ENCODE measurements at places on chromosomes 3 and 15.

DNA sequence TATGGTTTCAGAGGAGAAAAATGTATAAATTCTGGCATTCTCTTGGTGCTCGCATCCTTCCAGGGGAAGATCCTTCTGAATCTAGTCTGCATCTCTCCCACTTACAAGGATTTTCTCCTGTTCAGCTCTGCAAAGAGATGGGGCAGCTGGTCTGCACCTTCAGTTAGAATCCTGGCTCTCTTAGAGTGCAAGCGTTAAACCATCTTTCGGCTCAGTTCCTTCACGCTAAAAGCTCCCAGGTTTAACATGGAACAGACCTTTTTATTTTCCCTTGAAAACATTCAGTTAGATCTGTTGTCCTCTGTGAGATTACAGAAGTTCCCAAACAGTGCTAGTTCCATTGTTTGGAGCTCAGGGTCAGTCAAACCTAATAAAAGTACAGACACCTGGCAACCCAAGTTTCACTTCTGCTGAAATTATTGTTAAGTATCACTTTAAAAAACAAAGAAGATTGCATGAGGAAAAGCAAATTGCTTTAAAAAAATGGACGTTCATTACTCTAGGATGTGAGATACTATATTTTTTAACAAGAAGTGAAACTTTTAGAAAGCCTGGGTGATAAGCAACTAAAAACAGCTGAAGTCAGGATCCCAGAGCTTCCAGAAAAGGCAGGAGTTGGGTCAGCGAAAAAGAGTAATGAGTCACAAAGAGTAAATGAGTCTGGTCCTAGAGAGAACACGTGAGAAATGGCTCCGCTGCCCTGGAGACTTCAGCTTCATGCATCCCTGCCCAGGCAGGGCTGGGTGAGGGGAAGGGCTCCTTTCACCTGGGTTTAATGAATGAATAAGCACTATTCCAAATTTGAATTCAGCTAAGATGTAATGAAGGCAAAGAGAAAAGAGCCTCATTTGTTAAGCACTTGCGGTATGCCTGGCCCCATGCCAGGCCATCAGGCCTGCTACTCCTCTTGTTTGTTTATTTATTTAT is 63.3 kb downstream of the ABTB1 start:
- DNase-seq, result peak; percentile 85

- no peak for DNase-seq
Measured at GRCh38 chr3:126618760-126619159, 36.2 kb downstream of the TXNRD3 start.

- DNase-seq, result no peak
Measured at GRCh38 chr3:71012971-71013370, 570.6 kb downstream of the FOXP1 start.

DNA sequence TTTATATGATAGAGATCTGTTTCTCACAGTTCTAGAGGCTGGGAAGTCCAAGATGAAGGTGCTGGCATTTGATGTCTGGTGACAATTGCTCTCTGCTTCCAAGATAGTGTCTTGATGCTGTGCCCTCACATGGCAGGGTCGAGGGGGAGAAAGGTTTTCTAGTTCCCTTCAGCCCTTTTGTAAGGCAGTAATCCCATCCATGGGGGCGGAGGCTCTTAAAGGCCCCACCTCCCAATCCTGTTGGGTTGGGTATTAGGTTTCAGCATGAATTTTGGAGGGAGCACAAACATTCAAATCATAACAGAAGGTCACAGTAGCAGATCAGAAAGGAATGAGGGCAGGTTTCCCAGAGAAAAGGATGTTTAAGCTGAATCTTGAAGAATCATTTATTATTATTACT is 601.7 kb upstream of the ZNF717 start:
- no peak for DNase-seq

- DNase-seq, result peak; percentile 81
Measured at GRCh38 chr15:38354315-38354929, 99.5 kb upstream of the FAM98B start.

GRCh38 chr3:105868431-105868741 is 426 bp downstream of the CBLB start:
- DNase-seq, result peak; percentile 59

GRCh38 chr3:78183906-78184599 is 1144.2 kb downstream of the ROBO2 start:
- no peak for DNase-seq

- no peak for DNase-seq
Measured at GRCh38 chr15:45821390-45821789, 186.6 kb downstream of the SQOR start.

- DNase-seq, result peak; percentile 48
Measured at GRCh38 chr15:45205192-45205591, 17.4 kb upstream of the SHF start.

DNA sequence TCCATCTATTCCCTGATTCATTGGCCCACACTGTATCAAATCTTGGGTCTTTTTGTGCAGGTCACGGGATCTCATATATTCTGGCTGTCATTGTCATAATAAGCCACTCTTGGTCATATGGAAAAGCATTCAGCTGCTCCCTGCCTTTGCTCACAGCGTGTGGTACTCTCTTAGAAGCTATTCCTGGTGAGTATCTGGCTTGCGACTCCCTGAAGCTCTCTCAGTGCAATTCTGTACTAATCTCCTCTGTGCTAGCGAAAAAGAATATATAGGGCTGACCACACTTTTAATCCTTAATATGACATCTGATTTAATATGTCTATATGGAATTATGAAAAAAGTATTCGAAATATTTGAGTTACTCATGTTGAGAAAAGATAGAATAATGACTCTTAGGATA is 440.8 kb upstream of the GBE1 start:
- DNase-seq, result no peak

DNA sequence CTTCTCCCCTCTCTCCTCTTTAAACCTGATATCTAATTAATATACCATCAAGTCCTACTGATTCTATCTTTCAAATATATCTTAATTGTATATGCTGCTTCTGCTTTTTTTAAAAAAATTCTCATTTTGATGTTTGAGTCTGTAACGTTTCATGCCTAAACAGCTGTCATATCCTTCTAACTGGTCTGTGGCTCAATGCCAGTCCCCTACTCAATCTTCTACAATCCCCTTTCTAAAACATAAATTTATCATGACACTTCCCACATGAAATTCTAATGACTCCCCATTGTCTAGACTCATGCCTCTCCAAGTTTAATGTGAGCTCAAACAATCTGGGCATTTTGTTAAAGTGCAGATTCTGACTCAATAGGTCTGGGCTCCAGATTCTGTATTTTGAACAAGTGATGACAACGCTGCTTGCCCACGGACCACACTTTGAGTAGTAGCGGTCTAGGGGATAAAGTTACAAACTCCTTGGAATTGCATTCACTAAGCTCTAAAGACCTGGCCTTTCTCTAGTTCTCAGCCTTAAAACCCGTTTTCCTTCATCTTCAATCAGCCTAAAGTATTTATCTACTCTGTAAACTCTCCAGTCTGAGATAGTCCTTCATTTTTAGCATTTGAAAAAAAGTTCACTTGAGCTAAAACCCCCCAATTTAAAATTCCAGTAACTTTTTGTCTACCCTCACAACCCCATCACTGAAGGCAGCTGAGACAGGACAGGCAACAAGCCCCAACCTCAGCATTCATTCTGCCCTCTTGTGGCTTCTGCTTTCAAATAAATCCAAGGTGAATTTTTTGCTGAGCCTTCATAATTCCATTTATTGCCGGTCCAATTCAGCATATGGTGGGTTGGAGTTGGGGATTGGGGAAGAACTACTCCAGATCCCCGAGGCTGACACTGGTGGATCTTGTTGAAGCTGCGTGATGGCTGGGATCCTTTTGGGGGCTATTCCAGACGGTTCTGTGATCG is 88.1 kb upstream of the THRB start:
- no peak for DNase-seq

DNA sequence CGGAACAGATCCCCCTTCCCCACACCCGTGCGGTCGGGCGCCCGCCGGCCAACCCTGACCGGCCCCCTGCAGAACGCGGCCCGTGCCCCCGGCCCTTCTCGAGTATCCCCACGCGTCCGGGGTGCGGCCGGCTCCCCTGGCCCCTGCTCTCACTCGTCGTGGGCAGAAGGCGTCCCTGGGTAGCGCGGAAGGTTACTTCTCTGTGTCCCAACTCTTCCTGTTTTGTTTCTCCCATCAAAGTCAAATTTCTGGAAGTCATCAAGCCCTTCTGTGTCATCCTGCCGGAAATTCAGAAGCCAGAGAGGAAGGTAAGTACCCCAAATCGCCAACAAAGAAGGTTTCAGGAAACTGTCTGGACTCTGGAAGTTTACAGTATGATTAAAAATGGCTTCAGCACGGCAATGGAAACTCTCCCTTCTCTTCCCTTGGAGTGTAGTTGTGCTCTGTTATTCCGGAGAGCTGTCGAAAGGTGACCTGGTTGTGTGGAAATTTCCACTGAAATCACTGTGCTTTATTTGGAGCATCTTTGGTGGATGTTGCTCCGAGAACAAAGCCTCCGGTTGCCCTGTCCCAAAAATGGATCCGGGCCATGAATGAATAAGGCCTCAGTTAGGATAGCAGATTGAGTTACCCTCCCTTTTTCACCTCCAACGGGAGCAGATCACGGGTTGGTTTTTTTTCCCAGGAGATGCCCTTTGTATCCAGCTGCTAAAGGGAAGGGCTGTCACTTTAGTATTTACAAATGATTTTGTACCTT is 536 bp downstream of the SEC61A1 start:
- DNase-seq, result peak; percentile 15

- DNase-seq, result peak; percentile 51
Measured at GRCh38 chr3:184129012-184129411, 6.1 kb upstream of the EIF2B5 start.
